Nephron progenitor cell (in vitro differentiated cells): ENCODE measurements at places on chromosomes 2 and 18.

- no peak for DNase-seq
Observed at GRCh38 chr2:136232456-136233172, 114.7 kb upstream of the CXCR4 start.

GRCh38 chr2:223625652-223626051 lies 23.5 kb upstream of the SCG2 start:
- no peak for DNase-seq

DNA sequence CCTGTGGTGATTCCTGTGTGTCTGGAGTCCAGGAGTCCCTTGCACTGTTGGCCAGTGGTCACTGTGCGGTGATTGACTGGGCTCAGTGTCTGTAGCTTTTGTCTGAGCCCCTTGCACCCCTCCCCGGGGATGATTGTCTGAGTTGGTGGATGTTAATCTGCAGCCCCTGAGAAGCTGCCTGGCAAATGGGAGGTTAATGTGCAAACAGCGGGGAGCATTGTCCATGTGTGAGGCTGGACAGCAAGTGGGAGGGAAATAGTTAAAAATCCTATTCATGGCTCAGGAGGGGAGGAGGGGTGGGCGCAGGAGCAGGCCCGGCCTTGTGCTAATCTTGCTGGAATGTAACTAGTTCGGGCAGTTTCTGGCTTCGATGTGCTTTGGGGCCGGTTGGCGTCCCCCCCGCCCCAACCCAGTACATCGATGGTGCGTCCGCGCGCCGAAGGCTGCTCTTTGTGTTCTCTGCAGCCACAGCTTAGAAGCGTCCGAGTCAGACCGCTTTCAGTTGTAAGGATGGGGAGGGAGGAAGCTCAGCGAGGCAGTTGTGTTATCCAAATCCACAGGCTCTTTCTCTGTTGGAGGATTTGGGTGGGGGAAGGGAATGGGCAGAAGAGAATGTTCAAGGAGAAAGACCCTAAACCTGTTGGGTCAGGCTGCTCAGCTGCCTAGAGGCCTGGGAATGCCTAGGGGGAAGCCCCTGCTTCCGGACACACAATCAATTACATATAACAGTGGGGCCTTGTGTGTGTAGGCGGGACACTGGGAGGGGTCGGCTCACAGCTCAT lies 71.8 kb downstream of the TGOLN2 start:
- peak; percentile 56 for DNase-seq

DNA sequence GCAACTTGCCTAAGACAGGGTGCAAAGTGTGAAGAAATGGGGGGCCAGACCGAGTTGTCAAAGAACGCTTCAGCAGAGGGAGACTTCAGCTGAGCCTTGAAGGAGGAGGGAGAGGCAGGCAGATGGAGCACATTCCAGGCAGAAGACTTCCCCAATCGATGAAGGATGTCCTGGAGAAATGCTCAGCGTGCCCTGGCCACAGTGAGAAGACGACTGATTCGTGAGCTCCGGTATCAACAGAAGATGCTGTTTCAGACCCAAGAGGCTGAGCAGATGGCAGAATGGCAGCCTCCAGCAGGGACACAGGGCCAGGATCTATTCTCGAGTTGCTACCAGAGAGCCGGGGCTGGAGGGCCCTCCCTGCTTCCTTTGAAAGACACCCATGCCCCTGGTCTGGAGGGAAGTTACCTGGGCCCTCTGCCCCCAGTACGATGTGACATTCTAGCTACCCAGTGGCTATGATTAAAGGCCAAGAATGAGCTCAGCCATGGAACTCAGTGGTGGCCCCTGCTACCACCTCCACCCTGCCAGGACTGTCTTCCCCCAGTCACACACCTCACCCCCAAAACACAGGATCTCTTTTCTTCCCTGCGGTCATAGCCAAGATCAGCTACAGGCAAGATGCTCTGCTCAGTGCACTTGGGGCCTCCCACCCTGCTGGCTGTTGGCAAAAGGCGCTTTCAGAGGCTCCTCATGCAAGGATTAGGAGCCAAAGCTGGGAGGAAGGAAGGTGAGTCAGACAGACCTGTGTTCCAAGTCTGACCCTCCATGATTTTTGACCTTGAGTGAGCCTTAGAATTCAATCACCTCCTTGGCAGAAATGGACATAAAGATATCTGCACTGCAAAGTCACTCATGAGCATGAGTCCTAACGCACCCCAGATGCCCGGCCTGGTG lies 84.3 kb downstream of the TFCP2L1 start:
- DNase-seq, result no peak

GRCh38 chr18:64403784-64404503 lies 255.1 kb upstream of the LINC00305 start:
- no peak for DNase-seq

DNA sequence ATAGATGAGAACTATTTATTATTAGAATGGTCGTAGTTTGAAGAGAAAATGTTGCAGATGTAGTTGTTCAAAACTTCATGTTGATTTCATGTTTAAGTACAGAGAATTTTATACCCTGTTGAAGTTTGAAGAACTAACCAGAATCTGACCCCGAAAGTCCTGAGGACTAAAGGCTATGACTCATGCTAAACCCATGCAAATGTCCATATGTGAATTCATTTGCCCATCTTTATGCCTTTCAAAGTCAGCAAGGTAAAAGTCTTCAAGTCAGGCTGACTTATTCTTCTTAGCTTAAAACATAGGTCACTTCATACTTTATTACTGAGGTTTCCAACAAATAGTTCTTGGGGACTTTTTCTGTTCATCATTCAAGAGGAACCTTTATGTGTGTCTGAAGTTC lies 185.5 kb downstream of the CCDC85A start:
- no peak for DNase-seq

GRCh38 chr2:21451403-21451802 lies 327.6 kb downstream of the TDRD15 start:
- no peak for DNase-seq

GRCh38 chr2:219183151-219183772 lies 5.2 kb downstream of the RETREG2 start:
- no peak for DNase-seq

DNA sequence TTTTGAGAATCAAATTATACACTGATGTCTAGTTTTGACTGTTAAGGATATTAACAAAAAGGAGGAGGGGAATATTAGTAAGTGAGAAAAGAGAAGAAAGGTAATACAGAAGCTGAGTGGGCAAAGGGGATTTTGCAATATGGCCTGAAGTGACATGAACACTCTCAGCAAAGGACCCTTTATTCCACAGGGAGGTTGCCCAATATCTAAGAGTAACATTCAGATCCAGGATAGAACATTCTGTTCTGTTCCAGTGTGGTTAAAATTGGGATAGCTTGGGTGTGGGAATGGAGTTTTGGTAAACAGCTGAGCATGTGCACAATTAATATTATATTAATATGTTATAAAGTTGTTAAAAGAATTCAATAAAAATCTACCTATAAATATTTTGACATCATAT lies 120.1 kb downstream of the ZNF385B start:
- DNase-seq, result no peak

GRCh38 chr18:58468191-58468590 lies 160.7 kb downstream of the ALPK2 start:
- DNase-seq, result no peak

DNA sequence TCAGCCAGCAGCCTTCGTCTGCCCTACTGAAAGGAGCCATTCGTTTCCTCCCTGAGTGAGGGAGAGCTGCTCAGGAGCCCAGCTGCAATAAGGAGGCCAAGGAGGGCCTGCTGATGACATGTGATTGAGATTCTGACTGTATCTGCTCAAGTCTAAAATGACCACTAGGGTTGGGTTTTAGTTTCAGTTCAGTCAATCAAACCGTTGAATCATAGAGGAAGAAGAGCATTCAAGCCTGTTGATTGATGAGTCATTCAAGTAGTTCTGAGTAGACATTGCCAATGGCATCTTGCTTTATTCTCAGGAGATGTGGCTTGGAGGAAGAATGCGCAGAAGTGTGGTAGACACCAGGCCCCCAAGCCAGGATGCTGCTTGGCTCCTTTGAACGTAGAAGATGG lies 19.9 kb upstream of the BCL2L11 start:
- DNase-seq, result no peak

GRCh38 chr2:222305516-222306392 lies 7.0 kb upstream of the PAX3 start:
- peak; percentile 68 for DNase-seq

DNA sequence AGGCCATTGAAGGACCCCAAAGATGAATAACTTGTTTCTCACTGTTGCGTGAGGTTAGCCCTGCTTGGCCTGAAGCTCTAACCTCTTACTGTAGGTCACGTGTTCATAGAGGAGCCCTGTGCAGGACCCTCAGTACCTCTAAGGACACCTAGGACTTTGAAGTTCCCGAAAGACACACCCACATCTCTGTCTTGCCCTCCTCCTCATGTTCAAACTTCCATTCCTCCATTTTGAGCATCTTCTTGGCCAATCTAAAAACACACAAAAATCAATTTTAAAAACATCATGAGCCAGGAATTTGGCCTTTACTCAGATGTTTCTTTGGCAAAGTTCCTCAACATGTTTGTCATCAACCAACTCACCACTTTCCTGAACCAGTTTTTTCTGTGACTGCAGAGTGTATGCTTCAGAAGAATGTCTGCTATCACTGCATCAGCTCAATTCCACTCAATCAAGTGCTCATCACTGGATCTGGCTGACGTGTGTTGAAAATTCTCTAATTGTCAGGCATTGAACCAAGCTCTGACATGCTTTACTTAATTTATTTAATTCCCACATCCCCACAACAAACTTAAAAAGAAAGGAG lies 101.6 kb downstream of the AP1S3 start:
- DNase-seq, result no peak

- DNase-seq, result no peak
Observed at GRCh38 chr2:236698016-236698627, 128.5 kb downstream of the ACKR3 start.

DNA sequence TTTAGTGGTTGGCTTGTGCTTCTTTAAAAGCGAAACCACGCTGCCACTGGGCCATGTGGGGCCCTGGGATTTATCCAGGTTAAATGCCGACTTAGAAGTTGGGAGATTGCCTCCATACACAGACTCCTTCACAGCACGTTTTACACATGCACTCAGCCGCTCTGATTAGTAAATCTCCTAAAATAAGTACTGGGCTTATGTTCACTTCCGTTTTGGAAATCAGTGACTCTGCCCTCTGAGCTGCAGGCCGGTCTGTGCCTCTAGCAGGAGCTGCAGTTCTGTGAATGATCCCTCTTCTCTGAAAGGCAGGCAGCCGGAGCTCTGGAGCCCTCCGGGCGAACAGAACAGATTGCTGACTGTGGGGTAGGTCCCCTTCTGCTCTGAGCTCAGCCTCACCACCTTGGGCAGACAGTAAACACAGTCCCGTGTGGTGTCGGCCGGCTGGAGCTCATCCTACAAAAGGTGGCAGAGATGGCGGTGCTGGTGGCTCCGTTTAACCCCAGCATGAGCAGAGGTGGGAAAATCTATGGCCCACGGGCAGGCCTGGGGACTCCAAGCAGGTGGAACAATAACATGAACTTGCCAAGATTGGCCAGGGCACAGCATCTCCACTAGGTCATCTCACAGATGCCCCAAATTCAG lies 9.8 kb upstream of the RAB17 start:
- no peak for DNase-seq

DNA sequence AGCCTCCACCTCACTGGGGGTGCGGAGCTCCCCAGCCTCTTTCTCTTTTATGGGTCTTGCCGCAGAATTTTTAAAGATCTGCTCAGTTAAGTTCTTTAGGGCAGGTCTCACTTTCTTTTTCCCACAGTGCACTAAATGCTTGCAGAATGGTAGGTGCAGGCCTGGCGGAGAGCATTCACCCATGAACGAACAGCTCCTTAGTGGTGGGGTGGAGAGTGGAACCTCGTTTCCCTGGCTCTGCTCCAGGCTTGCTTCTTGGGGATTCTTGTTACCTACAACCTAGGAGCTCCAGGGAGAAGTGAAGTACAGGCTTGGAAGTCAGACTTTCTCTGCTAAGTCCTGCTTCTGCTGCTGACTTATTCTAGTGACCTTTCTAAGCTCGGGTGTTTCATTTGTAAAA lies 70.3 kb upstream of the PXDN start:
- DNase-seq, result no peak

DNA sequence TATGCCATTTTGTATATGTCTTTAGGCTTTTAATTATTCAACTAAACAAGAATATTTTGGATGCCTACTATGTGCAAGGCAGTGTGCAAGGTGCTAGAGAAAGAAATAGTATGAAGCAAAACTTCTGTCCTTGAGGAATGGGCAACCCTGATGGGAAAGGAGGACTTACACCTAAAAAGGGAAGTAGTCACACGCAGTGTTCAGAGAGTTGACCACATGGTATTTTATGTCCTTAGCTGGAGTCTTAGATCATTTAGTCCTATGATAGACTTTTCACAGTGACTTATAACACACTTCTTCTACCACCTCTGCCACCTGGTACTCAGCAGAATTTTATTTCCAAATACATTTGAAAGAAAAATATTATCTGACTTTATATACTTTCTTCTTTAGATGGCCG lies 291.6 kb downstream of the PLCL1 start:
- no peak for DNase-seq

DNA sequence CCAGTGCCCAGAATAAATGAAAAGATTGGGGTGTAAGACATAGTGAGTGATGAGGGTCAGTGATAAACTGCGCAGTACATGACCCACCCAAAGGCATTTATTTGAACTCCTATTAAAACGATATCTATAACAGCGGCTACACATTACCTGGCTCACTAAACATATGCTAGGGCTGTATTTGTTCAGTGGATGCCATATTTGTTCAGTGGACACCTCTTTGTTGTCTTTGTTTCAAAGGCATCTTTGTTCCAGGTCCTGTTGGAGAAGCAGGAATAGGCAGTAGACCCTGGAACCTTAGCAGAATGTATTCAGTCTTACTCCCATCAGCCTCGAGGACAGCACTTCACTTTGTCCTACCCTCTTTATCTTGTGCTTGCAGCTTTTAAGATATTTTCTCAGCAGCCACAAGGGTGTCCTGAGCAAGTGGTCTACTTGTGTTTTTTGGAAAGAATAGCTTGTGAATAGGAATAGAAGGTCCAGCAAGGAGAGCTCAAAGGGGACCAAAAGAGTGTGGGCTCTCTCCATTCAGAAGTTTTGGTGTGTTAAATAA lies 650.8 kb upstream of the FANCL start:
- DNase-seq, result no peak

DNA sequence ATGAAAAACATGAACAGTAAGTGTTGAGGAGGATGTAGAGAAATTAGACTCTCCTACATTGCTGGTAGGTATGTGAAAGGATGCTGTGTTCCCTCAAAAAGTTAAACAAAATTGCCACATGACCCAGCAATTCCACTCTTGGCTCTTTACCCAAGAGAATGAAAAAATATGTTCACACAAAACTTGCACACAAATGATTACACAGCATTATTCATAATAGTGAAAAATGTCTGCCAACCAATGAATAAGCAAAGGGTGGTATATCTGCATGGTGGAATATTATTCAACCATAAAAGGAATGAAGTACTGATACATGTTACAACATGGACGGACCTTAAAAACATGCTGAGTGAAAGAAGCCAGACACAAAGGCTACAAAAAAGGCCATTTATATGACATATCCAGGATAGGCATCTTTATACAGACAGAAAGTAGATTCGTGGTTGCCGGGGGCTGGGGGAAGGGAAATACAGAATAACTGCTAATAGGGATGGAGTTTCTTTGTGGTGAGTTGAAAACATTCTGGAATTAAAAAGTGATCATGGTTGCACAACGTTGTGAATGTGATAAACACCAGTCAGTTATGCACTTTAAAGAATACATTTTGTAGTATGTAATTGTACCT lies 85.4 kb upstream of the MYO3B start:
- DNase-seq, result no peak
